Activated T-helper 1 cell treated with anti-CD3 and anti-CD28 coated beads, Interleukin-12 subunit alpha, Interleukin-12 subunit beta, Interleukin-2, Interleukin-4 antibody, amounts not matched to agents 30 ng/mL and 10 ng/mL and 1 ng/mL, durations not matched to agents 14 hours and 24 hours and 36 hours (primary cell): ENCODE measurements at places on chromosomes 7 and 10. TPM values are rescaled to one million over a fixed set of nuclear protein-coding genes. Genes with fewer than 3 reads are reported as not detected.

Gene PARP12
- 62.0 and 63.7 TPM in 2 replicates for total RNA-seq

Gene SP4
- 22.8 and 22.9 TPM in 2 replicates for total RNA-seq

Gene ASB10
- total RNA-seq: not detected in 2 replicates

Gene PTPRN2
- total RNA-seq: 0.41 and 0.47 TPM in 2 replicates

DNA sequence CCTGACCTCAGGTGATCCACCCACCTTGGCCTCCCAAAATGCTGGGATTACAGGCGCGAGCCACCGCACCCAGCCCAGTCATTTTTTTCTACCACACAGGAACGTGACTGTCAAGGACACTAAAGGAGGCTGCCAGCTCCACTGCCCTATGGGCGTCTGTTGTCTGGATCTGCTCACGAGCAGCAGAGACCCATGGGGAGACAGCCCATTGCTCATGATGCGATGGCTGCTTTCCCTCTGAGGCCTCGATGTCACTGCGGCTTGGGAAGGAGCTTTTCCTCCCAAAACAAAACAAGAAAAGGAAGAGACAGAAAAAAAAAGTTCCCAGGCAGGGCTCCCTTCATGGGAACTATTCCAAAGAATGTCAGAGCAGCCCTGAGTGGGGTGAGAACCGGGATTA is 70.5 kb downstream of the DENND2A start:
- no peak for DNase-seq

Gene CALML5
- total RNA-seq: not detected in 2 replicates

Gene CEP55
- total RNA-seq: 53.0 and 55.7 TPM in 2 replicates

Gene HDAC9
- total RNA-seq: 0.86 and 2.0 TPM in 2 replicates

Gene TAS2R5
- total RNA-seq: 0.67 and 0.98 TPM in 2 replicates
